Stimulated activated CD4-positive, alpha-beta T cell treated with anti-CD3 and anti-CD28 coated beads, Interleukin-4, amount 100 ng/mL, for 24 hours (primary cell): ENCODE measurements at places on chromosomes 16 and 17.

- DNase-seq, result no peak
These were observed 19.8 kb upstream of the ADCY7 start for GRCh38 chr16:50246299-50247122.

GRCh38 chr16:48434653-48435317 is 49.6 kb upstream of the SIAH1 start:
- no peak for DNase-seq

GRCh38 chr16:31008149-31008548 is 2.3 kb downstream of the STX1B start:
- DNase-seq, result no peak

GRCh38 chr17:81576621-81577277 is 24.6 kb upstream of the FAAP100 start:
- no peak for DNase-seq

DNA sequence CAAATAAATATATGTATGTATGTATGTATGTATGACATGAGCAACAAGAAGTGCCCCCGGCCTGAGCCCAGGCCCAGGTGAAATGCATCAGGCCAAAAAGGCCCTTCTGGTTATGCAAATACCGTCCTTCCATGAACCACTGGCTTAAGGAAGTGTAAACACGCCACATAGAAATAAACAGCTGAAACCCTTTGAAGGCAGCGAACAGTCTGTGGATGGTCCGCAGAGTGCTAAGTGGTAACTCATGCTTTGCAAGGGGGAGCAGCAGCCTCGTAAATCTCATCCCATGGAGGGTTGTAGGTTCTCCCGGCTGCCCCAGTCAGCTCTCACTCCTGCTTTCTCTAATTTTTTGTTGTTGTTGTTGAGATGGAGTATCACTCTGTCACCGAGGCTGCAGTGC is 36.7 kb downstream of the COTL1 start:
- DNase-seq, result no peak

DNA sequence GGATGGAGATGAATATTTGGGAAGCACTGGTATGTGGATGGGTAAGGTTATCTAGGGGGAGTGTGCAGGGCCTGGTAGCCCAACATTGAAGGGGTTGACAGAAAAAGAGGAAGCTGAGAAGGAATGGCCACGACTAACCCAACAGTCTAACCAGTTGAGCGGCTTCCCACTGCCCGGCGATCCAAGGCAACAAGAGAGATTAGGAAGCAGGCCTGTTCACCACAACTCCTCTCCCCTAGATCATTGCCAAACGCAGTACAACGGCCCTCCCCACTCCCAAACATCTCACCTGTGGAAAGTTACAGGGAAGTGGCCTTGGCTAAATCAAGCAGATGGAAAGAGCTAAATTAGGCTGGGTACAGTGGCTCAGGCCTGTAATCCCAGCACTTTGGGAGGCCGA is 11.2 kb upstream of the RANGRF start:
- no peak for DNase-seq
